Fibroblast of lung (primary cell): ENCODE measurements at places on chromosomes 13 and 19. TPM values are rescaled to one million over a fixed set of nuclear protein-coding genes. Genes with fewer than 3 reads are reported as not detected.
A peak's percentile ranks its signal among the peaks of the same experiment; 100 is the strongest.

DNA sequence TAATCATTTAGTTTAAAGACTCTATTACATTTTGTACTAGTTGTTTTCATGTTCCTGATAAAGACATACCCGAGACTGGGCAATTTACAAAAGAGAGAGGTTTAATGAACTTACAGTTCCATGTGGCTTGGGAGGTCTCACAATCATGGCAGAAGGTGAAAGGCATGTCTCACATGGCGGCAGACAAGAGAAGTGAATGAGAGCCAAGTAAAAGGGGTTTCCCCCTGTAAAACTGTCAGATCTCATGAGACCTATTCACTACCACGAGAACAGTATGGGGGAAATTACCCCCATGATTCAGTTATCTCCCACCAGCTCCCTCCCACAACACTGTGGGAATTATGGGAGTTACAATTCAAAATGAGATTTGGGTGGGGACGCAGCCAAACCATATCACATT lies 129.2 kb downstream of the PAN3 start:
- H3K36me3 ChIP-seq: no peaks in the 10 kb centered on the region
- H3K27ac ChIP-seq: no peak overlapping the region

DNA sequence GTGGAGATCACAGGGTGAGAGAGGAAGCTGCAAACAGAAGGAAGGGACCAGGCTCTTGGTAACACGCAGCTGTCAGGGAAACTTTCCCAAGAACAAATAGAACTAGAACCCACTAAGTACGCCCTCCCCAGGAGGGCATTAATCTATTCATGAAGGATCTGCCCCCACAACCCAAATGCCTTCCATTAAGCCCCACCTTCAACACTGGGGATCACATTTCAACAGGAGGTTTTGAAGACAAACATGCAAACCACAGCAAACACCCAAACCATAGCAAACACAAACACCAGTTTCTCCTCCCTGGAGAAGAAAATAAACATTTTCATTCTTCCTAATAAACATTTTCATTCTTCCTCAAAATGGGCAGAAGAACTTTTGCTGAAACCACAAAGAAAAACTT lies 329.6 kb downstream of the EFNB2 start:
- no peaks in the 10 kb centered on the region for H3K4me1 ChIP-seq
- no peaks in the 10 kb centered on the region for H3K27me3 ChIP-seq
- no peak for DNase-seq
- H3K27ac ChIP-seq: no peak overlapping the region
- no peak overlapping the region for H3K4me3 ChIP-seq

DNA sequence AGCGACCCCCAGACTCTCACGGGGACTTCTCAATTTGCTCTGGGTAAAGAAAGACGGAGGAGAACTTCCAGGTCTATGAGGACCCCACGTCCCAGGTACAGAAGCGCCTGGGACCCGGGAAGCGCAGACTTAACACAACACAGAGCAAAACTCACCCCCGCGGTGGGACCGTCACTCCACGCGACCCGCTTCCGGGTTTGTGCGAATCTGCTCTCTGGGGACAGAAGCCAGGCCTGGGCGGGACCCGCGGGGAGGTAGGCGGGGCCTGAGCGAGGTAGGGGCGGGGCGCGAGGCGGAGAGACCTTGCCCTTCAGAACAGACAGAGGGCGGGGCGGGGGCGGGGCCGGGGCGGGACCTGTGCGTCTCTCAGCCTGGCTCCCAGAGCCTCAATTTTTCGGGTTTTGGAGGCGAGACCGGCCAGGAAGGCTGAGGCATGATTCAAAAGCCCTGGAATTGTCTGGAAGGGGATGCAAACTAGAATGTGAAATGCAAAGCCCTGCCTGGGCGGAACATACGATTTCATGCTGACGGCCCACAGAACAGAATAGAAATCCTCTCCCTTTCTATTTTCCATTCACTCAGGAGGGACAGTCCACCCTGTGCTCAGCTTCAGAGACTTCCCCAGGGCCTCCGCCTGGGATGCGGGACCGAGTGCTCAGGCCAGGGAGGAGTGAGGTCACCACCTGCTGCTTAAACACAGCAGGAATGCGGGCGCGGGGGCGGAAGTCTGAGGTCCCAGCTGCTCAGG lies 19.3 kb upstream of the ZNF888 start:
- no peaks in the 10 kb centered on the region for H3K27me3 ChIP-seq
- no peaks in the 10 kb centered on the region for H3K36me3 ChIP-seq
- peak overlapping the region; percentile 76 for H3K27ac ChIP-seq
- peak overlapping the region; percentile 86 for H3K4me3 ChIP-seq
- DNase-seq: peak; percentile 77
- H3K4me1 ChIP-seq: peaks cover 2% of the 10 kb centered on the region

The ZNF563 gene
- 3.1 and 5.3 TPM in 2 replicates for total RNA-seq
